ENCODE measurements at places on chromosomes 16 and 17.
A peak's percentile ranks its signal among the peaks of the same experiment; 100 is the strongest.

GRCh38 chr16:56606476-56607108 is 1.8 kb upstream of the MT2A start:
- no peak for DNase-seq

DNA sequence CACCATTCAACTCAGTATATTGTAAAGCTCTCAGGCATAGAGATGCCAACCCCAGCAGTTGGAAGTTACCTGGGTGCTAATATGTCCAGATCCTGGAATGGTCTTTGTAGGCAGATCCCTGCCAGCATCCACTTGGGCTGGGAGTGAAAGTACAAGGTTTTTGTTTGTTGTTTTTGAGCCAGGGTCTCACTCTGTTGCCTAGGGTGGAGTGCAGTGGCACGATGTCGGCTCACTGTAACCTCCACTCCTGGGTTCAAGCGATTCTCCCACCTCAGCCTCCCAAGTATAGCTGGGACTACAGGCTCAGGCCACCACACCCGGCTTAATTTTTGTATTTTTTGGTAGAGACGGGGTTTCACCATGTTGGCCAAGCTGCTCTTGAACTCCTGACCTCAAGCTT is 177.6 kb downstream of the IRF8 start:
- no peak for DNase-seq

- no peak for DNase-seq
These were observed 23.9 kb upstream of the FASN start for GRCh38 chr17:82121660-82122629.

- no peak for DNase-seq
These were observed 82.1 kb downstream of the METRNL start for GRCh38 chr17:83161298-83162034.

DNA sequence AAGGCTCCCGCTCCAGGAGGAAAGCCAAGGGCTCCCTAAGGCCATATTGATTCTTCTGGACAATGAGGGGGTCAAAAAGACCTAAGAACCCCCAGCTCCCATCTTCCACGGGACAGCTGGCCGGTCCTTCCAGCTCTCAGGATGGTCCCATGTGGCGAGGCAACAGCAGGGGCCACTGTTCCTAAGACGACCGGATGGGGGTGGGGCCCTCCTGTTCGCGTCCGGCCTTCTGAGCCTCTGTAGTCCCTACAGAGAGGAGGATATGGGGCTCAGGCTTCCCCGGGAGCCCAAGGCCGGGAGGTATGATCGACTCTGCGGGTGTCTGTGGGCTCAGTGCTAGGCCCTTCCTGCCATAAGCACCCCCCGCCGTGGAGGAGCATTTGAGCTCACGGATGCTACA is 6.0 kb upstream of the DCXR start:
- DNase-seq = no peak

DNA sequence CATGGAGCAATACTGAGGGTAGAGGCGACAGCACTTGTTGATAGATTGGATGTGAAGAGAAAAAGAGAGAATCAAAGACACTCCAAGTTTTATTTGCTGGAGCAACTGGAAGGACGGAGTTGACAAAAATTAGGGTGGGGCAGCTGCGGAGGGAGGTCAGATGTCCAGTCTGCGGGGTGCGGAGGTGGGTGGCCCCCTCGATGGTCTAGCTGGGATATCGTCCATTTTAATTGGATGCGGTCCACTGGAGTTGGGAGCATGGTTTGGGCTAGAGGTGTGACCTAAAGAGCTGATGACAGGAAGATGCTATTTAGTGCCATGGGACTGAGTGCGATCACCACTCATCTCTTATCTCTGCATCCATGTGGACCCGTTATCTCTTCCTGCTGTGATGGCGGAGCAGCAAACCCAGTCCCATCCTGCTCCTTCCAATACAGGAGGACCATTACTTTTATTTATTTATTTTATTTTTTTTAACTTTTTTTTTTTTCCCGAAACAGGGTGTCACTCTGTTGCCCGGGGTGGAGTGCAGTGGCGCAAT is 48.3 kb upstream of the CBX4 start:
- DNase-seq = no peak

DNA sequence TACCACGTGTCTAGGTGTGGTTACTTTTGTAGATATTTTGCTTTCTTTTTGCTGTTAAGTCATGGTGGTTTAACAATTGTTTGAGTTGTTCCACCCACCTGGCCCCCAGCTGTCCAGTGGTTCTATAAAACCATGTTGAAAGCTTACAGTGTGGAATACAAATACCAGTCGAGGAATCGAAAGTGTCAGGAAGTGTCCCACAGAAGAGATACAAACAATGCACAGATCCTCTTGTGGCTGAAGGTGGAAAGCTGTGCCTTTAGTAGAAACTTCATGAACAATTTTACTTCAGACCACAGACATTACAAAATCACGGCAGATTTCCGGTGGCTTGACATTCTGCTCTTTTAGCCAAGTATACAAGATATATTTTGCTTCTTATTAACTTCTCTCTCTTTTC is 782.4 kb upstream of the SOX9 start:
- DNase-seq = no peak

- DNase-seq = no peak
These were observed 21.2 kb downstream of the PEMT start for GRCh38 chr17:17570140-17570797.

DNA sequence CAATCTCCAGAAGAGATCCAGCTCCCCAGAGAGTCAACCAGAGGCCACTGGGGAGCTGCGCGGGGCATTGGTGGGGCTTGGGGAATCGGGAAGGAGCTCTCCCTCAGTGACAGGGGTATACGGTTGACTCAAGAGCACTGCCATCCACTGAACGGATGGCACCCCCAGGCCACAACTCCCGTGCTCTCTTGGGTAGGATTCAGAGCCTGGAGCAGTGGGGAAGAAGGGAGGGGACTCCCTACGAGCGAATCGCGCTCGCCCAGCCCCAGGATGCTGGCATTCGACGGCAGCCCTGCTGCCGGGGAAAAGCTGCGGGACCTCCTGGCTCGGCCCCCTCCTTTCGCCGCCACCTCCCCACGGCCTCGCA is 473 bp upstream of the TPPP3 start:
- no peak for DNase-seq

- no peak for DNase-seq
These were observed 21.1 kb downstream of the GAS7 start for GRCh38 chr17:10177131-10177912.

DNA sequence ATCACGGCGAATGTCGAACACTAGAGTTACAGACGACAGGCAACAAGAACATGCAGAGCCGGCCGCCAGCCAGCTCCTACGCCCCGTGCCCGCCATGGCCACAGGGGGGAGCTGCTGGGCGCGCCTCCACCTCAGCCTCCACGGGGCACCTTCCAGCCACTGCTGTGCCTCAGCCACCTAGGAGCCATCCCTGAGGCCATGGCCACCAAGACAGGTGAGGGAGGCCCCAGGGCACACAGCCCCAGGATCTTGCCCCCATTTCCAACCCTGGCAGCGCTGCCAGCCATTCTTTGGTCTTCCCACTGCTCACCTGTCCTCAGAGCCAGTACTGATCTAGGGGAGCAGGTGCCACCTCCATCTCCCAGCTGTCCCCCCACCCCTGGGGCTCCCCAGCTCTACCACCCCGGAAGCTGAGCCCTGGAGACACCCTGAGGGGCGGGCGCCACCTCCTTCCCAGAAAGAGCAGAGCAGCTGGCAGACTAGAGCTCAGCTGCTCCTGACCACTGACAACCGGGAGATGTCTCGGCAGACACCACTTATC is 11.8 kb downstream of the GNPTG start:
- DNase-seq = peak; percentile 49

DNA sequence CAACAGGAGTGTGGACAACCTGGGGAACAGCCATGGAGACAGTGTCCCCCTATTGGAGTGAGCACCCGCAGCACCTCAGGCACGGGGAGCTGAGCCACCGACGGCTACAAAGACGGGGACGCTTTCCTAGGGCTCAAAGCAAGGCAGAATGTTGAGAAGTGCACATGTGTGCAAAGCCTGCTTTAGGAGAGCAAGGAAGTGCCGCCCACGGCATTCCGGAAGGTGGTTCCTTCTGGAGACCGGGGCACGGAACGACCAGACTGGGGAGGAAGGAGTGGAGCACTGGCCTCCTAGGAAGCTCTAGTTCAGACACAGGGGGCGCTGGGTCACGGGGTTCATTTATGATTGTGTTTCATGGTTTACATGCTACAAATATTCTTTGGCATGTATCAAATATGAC is 52.2 kb downstream of the TBC1D16 start:
- no peak for DNase-seq

GRCh38 chr17:9907883-9908648 is 3.0 kb upstream of the RCVRN start:
- DNase-seq = no peak

- DNase-seq = no peak
These were observed 230.6 kb upstream of the HSBP1 start for GRCh38 chr16:83577078-83577745.

GRCh38 chr17:74690409-74690825 is 22.3 kb downstream of the CD300LF start:
- no peak for DNase-seq

DNA sequence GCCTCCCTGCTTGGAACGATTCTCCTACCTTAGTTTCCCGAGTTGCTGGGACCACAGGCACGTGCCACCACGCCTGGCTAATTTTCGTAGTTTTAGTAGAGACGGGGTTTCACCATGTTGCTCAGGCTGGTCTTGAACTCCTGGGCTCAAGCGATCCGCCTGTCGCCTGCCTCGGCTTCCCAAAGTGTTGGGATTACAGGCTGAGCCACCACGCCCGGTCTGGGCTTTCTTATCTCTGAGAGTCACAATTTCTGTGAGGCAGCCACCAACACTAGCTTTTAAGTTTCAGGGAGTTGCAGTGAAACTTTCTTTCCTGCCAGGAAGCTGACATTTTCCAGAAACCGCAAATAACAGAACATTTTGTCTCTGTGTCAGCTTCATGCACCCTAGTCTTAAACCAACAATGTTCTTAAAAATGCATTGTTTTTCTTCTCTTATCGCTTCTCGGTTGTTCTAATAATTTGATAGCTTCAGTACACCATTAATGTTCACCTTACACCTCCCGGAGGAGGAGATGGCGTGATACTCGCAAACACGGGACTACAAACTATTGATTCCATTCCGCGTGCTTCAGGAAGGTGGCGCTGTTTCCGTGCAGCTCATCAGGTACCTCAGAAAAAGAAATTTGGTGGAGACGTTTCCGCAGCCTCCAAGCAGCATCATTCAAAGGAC is 7.4 kb upstream of the DHRS7B start:
- peak; percentile 41 for DNase-seq

DNA sequence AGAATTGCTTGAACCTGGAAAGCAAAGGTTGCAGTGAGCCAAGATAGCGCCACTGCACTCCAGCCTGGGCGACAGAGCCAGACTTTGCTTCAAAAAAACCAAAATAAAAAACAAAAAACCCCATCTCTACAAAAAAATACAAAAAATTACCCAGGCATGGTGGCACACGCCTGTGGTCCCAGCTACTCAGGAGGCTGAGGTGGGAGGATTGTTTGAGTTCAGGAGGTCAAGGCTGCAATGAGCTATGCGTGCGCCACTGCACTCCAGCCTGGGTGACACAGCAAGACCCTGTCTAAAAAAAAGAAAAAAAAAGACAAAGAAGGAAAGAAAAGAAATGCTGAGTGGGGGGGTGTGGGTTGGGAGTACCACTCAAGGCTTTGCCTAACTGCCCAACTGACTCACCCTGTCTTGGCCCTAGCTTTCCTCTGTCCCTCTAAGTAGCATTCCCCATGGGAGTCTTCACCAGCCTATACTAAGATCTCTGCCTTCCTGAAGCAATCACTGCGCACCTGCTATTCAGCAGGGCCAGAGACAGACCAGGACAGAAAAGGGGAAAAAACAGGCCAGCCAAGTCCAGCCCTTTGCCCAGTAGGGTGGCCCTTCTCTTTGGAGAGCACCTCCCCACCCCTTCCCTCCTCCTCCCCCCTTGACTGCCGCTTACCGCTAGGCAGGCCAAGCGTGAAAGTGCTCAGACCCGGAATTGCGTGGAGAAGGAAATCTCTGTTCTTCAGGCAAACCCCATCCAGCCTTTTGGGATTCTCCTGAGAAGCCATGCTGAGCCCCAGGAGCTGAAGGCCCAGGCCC is 45.8 kb downstream of the RTN4RL1 start:
- no peak for DNase-seq

DNA sequence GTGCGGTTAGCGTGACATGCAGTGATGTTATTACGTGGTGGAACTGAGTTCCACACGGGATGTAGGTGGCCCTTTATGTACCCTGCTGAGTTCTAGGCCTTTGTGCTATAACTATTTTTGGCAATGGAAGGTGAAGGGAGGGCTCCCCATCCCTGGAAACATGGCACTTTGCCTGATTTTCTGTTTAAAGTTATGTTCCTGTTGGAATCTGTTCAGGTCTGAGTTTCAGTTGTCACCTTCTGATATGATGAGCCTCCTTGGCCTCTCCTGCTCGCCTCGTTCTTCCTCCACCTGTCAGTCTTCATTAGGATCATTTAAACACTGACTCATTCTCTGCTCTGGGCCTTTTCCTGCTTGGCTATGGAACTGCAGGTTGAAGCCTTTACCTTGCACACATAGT is 200.6 kb downstream of the FTO start:
- no peak for DNase-seq

Measured in stimulated activated CD8-positive, alpha-beta memory T cell treated with anti-CD3 and anti-CD28 coated beads, Interleukin-2, amount 100 ng/mL, for 1 hour (primary cell).